ENCODE measurements at places on chromosomes 2 and 18.

- no peak for DNase-seq
Observed at GRCh38 chr18:74257083-74257482, 34.7 kb downstream of the CYB5A start.

DNA sequence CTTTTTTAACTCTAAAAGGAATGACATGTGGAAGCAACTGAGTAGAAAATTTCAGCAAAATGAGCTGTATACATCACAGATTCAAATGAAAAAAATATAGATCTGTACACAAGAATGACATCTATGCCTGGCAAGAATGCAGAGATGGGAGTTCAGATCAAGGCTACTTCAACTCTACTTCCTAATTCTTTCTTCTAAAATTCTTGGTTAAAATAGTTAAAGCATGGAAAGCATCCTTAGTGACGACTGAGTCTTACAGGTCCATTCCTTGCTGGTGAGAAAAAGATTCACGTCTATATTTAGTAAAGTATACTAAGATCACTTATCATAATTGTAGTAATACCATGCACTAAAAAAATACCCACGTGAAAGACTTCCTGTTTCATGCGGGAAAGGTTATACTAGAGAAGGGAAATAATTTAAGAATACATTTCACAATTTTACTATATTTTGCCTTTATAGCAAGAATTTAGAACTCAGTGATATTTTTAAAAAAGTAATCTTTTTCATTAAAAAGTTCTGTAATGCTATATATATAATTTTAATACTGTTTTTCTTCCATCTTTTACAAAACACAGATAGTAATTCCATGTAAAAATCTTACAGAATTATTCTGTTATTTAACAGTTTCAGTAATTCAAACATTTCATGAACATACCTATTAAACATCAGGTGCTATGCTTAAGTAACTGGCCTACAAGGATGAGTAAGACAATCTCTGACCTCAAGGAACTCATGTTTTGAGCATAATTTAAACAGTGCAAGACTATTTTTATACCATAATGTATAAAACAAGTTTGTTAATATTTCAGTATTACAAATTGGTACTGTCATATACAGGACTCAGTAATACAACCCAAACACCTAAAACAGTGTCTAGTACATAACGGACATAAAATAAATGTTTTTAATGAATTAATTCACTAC lies 159.6 kb downstream of the BAZ2B start:
- no peak for DNase-seq

DNA sequence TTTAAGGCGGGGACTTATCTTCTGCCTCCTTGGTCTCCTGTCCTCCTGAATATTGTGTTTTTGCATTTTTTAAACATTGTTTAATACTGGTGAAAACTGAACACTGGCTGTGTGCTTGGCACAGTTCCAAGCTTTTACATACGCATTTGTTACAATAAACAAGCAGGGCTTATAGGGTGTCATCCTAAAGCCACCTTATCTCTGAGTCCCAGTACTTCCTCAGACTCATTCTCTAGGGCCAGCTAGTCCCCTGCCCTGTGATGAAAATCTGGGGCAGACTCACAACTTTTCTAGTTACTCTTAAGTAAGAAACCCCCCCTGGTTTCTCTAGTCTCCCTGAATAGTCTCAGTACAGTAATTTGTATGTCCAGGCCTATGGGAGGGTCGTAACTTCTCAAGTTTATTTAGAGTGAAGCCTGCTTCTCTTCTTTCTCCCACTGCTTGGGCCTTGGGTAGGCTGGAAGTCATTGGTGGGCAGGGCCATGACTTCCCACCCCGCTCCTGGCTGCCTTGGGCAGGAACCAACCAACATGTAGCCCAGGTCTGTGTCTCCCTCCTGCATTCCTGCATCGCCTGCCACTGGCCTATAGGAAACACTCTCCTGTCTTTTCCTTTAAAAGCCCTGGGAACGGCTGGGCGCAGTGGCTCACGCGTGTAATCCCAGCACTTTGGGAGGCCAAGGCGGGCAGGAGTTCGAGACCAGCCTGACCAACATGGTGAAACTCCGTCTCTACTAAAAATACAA lies 7.7 kb upstream of the KCNE4 start:
- DNase-seq = no peak

DNA sequence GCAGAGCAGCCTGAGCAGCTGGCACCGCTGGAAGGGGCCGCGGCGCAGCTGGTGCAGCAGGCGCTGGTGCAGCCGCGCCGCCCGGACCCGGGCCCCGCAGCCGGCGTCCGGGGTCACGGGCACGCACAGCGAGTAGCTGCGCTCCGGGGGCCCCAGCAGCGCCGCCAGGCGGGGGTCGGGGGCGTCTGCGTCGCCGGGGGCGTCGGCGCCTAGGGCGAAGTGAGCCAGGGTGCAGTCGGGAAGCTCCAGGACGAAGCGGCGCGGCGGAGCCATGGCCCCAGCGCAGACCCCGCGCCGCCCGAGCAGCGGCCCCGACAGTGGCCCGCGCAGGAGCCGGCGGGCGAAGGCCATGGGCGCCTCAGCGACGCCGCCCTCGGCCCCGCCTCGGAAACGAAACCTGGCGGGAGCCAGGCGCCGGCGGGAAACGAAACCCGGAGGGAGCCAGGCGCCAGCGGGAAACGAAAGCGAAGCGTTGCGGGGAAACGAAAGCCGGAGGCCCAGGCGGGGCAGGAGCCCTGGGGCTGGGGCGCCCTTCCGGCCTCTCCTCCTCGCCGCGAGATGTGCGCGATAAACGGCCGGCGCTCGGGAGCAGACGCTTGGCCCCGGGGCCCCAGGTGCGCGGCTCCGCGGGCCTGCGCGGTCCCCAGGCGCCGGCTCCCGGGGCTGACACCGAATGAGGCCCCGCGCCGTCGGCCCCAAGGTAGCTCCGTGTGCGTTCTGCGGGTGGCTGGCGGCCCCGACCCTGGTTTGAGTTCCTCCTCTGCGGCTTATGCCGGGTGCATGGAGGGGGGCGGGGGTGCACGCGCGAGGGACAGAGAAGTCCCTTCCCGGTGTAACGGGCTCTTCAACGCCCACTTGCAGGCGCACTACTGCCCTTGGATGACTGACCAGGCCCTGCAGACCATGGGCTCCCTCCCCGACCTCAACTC lies at the start of gene CMPK2:
Gene CMPK2, minus strand, starts transcription at position 562 of the 929 bp plus-strand sequence. Its CDS starts 211 bp downstream, at position 351.
- DNase-seq = peak; percentile 85

DNA sequence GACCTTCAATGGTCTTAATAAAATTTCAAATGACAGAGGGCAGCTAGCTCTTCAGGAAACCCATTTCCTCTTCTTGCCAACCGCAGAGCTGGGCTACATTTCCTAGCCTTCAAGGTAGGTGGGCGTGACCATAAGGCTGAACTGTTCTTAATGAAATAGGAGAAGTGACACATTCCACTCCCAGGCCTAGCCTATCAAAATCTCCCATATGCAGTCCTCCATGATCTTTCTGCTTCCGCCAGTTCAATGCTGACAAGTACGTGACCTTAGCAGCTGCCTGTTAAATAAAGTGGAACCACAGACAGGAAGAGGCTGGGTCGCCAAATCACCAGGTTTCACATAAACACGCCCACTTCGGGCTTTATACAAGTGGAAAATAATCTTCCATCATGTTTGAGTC lies 13.2 kb downstream of the SERPINE2 start:
- DNase-seq = peak; percentile 58

GRCh38 chr2:25109822-25110221 lies 58.6 kb downstream of the POMC start:
- DNase-seq = no peak

DNA sequence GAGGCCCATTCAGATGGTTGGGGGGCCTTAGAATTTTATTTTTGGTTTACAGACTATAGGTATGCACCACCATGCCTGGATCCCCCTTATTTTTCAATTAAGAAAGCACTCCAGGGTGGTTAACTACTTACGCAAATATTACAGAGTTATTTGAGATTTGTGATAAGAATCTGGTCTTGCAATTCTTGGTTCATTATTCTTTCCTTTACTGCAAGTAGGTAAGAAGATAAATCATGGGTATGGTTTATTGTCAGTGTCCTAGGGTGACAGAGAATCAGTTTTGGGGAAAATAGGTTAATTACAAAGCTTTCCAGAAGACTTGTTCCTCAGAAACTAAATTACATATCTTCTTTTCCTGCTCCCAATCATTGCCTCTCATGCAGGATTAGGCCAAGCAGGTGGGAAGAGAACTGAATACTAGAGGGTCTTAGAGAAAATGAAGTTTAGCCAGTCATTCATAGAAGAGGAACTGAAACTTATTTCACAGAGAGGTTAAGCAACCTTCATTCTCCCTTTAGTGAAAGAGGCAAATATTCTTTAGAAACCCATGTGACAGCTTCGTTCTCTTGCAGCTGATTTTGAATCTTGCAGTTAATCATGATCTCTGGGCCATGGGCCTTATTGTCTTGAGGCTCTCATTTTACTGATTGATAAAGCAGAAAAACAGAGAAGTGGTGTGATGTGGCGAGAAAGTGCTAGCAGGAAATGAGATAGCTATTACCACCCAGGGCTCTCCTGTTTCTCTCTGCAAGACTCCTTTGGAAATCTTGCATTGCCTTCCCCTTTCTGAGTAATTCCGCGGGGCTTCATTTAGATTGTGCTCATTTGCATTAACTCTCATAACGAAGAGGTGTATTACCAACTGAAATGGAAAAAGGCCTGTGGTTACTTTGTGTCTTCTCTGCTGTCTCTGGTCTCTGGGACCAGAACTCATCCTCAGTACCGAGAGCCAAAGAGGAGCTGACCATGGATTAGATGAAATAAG lies 44.8 kb upstream of the ARHGAP25 start:
- DNase-seq = no peak

DNA sequence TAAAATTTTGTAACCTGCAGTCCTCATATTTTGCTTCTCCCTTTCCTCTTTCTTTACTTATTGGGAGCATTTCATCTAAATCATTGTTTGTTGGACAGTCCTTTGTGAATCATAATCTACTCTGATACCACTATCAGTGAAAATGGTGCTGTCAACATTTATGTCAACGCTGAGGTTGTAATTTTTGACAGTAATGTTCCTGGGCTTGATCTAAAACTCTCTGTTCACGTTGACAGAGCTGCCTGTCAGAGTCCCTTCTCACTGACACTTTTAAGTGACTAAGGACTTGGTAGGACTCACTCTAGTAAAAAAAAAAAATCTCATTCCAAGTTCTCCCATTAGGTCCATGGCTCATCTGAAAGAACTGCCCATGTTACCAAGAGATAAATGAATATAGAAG lies 1640.8 kb upstream of the PIK3C3 start:
- DNase-seq = no peak

DNA sequence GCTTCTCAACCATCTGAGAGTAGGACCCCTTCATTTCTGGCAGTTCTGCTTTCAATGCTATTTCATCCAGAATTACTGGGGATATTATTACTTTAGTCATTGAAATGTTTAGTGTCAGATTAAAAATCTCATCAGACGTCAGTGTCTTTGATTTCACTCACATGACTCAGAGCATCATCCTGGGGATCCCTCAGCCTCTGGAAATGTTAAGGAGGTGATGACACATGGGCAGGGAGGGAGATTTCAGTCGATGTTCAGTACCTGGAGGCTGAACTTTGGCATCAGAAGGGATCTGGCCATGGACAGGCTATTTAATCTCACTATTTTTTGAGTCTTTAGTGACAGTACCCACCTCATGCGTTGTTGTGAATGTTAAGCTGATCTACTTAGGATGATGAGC lies 39.1 kb downstream of the OSBPL6 start:
- DNase-seq = no peak

DNA sequence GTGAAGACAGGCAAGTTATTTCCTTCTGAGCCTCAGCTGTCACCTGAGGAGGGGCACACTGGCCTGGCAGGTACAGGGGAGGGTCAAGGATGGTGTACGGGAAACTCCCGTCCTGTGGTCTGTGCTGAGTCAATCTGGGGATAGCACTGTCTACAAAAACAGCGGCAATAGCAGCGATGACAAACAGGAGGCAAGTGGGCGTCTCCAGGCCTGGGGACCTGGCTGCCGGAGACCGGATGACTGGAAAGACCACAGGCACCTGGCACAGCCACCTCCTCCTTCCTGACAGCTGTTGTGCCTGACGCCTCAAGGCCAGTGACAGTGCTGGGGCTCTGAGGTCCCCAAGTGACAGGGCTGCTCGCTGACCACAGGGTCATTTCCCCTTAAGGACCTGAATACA lies 202.1 kb upstream of the HS6ST1 start:
- DNase-seq = no peak

DNA sequence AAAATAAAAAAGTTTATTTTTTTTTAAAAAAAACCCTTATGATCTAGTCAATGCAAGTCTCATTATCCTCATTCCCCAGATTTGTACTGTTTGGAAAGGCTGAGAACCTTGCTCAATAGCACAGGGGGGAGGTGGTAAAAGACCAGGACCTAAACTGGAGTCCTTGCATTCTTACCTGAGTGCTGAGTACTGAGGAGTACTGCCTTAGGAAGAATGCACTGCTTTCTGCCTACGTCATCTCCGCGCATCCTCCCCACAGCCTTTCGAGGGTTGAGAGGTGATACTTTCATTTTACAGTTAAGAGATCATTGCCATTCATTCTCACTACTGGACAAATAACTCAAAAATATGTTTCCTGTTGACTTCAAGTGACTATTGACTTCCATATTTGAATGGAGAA lies 73.8 kb downstream of the MAP3K20 start:
- DNase-seq = peak; percentile 56

GRCh38 chr2:223782629-223783028 lies 54.8 kb downstream of the AP1S3 start:
- no peak for DNase-seq

GRCh38 chr2:240564561-240565332 lies 3.5 kb upstream of the RNPEPL1 start:
- no peak for DNase-seq

DNA sequence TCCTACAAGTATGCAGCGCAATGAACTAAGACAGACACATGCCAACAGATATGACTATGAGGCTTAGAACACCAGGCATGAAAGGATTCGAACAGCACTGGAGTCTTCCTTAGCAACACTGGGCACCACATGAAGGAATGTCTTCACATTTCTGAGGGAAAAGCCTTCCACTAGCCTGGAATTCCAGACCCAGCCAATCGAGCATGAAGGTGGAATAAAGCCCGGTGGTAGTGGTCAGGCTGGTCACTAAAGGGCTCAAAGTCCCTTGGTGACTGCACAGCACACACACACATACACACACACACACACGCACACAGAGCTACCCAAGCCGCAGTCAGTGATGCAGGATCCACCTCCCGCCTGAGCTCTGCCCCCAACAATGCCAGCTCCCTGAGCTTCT lies 19.7 kb upstream of the SFXN5 start:
- no peak for DNase-seq
